Kidney (tissue), 22 donors: ENCODE measurements at places on chromosomes 1 and 21.

GRCh38 chr1:10253755-10254154 is 43.4 kb downstream of the KIF1B start:
- DNase-seq, result peak; percentile 91

DNA sequence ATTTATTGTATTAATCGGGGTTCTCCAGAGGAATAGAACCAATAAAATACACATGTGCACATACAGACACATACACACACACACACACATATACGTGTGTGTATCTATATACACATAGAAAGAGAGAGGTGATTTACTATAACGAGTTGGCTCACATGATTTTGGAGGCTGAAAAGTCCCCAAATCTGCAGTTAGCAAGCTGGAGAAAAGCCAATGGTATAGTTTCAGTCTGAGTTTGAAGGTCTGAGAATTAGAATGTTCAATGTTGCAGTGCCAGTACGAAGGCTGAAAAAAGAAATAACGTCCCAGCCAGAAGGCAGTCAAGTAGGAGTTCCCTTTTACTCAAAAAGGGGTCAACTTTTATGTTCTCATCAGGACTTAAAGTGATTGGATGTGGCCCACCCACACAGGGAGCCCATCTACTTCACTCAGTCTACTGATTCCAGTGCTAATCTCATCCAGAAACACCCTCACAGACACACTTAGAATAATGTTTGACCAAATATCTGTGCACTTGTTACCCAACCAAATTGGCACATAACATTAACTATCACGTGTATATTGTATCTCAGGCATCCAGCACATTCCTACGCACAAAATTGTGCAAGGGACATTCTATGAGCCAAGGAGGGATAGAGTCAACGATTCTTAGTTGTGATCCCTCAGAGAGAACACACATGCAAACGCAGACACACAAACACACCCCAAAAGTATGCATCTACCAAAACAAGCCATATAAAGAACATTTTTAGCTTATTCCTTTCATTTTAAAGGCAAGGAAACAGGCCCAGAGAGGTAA is 195.5 kb upstream of the DUSP10 start:
- DNase-seq, result no peak

DNA sequence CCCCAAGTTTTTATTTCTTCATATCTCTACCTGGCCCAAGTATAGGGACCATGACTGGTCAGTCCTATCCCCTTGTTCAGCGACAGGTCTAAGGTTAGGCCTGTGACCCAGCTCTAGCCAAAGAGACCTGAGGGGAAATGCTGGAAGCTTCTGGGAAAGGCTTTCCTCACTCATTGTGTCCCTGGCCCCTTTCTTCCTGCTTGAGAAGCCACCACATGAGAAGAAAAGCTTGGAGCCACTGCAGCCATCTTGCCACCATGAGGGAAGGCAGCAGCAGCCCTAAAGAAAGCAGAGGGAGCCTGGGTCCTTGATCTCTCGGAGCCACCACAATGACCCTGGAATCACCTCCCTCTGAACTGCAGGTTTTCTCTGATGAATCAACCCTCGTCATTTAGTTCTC is 43.4 kb downstream of the ATF3 start:
- DNase-seq, result no peak

DNA sequence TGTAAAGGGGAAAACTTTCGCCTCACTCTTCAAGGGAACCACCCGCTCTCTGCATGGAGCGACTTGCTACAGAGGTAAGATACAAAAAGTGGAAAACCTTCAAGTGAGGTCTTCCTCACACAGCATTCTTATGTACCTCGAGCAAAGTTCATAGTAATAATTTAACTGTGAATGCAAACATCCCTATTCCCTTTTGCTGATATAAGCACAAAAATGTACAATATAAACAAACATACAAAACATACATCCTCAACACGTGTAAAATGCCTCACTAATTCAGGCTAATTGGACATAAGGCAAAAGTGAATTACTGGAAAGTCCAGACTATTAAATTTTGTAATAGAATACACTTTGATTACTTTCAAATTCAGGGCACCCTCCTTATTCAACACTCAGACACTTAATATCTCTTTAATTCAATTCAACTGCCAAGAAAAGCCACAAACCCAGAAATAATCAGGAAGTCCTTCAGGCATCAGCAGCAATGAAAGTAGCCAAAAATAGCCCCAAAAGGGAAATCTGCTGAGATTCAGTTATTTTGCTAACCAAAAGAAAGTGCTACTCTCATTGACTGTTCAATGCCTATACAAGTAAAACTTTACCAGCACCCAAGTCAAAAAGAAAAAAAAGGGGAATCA is 15.2 kb upstream of the LMX1A start:
- no peak for DNase-seq

DNA sequence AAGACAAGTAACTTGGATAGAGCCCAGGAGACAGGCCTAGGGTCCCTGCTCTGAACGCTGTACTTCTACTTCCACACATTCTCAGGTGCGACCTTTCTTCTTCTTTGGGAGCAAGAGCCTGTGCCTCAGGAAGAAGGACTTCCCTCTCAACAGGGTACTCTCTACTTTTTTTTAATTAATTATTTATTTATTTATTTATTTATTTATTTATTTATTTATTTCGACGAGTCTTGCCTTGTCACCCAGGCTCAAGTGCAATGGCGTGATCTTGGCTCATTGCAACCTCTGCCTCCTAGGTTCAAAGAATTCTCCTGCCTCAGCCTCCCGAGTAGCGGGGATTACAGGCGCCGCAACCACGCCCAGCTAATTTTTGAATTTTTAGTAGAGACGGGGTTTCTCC is 361.6 kb downstream of the FAM72C start:
- no peak for DNase-seq

DNA sequence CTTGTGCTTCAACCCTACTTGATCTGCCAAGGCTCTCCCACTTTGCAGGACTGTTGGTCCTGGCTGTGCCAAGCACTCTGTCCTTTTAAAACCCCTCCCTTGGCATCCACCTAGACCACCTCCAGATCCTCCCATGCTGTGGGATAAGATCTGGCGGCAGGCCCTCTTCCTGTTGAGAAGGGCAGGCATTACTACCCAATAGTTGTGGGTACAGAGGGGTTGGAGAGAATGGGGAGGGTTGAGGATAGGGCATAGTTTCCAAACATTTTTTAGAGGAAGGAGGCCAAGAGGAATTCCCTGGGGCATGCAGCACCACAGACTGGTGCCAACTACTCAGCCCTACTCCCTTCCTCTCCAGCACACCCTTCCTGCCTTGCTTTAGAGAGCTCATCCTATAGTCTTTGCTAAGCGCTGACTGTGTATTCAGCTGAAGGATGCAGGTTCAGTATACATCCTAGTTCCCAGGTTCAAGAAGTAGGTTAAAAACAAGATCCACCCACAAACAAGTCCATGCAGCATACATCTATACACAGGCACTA is 70.7 kb downstream of the TRABD2B start:
- DNase-seq, result no peak

GRCh38 chr1:231359113-231359512 is 21.0 kb downstream of the SPRTN start:
- DNase-seq, result no peak

DNA sequence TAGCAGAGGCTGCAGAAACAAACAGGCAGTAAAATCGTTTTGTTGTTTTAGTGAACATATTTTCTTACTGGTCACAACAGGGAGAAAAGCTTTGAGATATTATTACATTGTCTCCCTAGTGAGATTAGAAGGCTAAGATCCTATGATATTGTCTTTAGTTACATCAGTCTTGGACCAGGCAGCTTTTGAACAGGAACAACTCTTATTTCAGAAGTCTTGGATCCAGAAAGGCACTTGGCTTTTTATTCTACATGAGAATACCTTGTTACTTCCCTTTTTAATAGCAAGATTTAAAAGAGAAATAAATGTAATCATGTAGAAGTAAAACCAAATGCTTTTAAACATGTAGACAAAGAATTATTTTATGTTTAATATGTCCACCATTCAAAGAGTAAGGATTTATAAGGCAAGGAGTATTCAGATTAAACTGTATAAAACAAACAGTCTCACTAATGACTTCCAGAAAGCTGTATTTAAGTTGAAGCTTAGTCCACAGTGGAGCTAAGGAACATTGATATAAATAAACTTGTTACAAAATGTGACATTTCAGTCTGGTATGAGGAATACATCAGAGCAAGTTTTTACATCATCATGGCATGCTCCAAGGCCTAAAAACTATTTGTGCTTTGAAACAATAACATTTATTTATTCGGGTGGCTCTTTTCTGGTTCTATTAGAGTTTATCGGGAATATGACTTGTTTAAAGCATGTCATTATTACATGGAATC is 72.2 kb downstream of the PHTF1 start:
- DNase-seq, result no peak

GRCh38 chr1:54011316-54012007 is 6.5 kb downstream of the LDLRAD1 start:
- no peak for DNase-seq

GRCh38 chr1:202811296-202812175 is 782 bp downstream of the PCAT6 start:
- no peak for DNase-seq

GRCh38 chr1:109011335-109011734 is 30.6 kb downstream of the WDR47 start:
- no peak for DNase-seq

DNA sequence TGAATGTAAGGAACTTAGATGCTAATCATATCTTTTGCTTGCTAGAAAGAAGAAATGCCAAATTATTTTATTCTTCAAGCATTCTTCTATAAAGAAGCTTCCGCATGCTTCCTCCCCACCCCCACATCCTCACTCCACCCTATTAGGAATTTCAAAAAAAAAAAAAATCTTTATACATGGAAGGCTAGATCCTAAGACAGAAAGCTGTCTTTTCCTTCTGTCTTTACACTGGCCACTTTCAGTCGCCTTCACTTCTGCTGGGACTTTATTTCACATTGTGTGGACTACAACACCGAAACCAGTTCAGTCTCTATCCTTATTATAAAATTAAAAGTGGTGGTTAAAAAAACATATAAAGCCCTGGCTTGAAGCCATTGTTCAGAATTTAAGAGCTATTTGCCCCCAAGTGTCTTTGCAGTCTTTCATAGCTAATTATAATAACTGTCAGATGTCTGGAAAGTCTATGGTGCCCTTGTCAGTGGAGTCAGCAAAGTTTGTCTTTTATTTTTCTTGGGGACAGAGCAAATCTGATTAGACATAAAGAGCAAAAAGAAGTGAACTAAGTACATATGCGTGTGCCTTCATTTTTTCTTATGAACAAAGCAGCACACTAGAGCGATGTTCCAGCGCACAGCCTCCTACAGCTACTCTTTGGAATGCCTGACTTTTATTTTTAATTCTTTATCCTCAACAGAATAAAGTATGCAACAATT is 297.7 kb downstream of the PTPRC start:
- peak; percentile 21 for DNase-seq

GRCh38 chr1:99751877-99752504 is 14.4 kb downstream of the FRRS1 start:
- no peak for DNase-seq

DNA sequence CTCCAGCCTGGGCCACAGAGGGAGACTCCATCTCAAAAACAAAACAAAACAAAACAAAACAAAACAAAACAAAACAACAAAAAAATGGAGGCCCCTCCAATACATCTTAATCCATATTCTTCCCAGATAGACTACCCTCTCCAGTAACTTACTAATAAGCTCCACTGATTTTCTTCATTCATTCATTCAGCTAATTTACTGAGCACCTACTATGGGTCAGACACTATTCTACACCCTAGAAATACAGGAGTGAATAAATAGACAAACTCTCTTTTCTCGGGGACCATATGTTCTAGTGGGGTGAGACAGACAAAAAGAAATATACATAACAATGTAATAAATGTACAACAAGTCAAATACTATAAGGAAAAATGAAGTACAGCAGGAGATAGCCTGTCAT is 7.8 kb upstream of the CDC20 start:
- DNase-seq, result no peak

DNA sequence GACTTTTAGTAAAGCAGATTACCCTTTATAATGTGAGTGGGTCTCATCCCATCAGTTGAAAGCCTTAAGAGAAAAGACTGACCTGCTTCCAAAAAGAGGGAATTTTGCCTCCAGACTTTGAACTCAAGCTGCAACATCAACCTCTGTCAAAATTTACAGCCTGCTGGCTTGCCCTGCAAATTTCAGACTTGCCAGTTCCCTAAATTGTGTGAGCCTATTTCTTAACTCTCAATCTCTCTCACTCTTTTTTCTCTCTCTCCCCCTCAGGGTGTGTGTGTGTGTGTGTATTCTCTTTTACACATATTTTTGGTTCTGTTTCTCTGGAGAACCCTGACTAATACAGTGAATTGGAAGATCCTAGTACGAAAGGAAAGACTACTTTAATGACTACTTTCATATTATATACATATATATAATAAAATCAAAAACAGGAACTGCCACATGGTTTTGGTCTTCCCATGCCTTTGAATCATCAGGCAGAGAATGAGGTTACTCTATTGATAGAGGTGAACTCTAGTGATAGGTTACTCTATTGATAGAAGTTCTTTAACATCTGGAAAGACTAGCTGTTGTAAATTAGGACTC is 6.4 kb downstream of the OR2C3 start:
- DNase-seq, result no peak

- no peak for DNase-seq
These were observed 57.3 kb downstream of the NFASC start for GRCh38 chr1:204927673-204928641.

DNA sequence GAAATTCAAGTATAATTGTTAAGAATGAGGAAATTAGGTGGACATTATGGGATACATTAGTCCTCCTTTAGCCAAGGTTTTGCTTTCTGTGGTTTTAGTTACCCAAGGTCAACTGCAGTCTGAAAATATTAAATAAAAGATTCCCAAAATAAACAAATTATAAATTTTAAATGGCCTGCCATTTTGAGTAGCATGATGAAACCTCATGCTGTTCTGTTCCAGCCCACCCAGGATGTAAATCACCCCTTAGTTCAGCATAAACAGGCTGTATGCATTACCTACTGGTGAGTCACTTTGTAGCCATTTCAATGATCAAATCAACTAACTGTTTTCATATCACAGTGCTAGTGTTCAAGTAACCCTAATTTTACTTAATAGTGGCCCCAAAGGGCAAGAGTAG is 132.5 kb upstream of the LYPLAL1 start:
- no peak for DNase-seq

DNA sequence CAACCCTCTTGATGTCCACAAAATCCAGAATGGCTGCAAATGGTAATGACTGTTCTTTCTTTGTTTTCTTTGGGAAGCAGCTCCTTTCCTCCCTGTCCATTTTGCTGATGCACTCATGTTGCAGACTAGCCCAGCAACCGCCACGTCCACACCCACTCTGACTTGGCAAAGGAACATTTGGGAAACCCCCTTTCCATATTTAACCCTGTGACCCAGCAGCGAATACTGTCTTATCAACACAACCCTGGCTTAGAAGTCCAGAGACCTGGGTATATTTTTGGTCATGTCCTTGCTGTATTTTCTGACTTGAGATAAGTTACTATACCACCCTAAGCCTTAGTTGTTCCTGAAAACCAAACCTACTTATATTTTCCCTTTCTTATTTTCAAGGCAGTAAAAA is 18.1 kb upstream of the SHE start:
- DNase-seq, result no peak

- no peak for DNase-seq
These were observed 468.8 kb upstream of the RUNX1 start for GRCh38 chr21:35517865-35518264.

GRCh38 chr1:85445906-85446305 is 19.1 kb downstream of the DDAH1 start:
- DNase-seq, result no peak

GRCh38 chr21:45308194-45309068 is 20.7 kb upstream of the POFUT2 start:
- no peak for DNase-seq

GRCh38 chr1:158390331-158390730 is 8.9 kb downstream of the OR10T2 start:
- no peak for DNase-seq
